ENCODE measurements at places on chromosomes 7 and 10. TPM values are rescaled to one million over a fixed set of nuclear protein-coding genes. Genes with fewer than 3 reads are reported as not detected.

Gene PILRA
- not detected for total RNA-seq

Gene SNCG
- total RNA-seq = 77.7 TPM

Gene ALKBH4
- total RNA-seq = 12.1 TPM

Gene FXYD4
- total RNA-seq = not detected

Gene ANXA8
- total RNA-seq = not detected

All from mammary microvascular endothelial cell (primary cell).